A549 (cell line): ENCODE measurements at places on chromosomes 16 and 17.

- no peak for DNase-seq
Observed at GRCh38 chr17:66713533-66714042, 121.3 kb upstream of the CACNG5 start.

DNA sequence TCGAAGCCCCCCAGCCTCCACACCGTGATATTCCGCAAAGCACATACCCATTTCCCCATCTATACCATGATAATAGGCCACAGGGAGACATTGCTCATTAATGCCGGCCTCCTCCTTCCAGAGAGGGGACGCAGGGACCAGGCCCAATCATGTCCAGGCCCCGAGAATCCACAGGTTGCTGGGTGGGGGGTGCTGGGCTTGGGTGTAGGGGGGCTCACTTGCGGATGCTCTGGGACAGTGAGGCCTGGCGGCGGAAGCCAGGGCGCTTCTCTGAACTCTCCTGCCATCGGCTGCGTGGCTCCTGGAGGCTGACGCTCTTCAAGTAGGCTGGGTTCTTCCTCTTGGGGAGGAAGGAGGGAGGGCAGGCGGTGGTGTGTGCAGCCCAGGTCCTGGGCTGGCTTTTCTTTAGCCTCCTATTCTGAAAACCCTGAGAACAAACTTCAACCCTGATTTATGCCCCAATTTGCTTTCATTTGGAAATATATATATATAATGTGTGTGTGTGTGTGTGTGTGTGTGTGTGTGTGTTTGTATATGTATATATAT lies 12.2 kb downstream of the AANAT start:
- no peak for DNase-seq

DNA sequence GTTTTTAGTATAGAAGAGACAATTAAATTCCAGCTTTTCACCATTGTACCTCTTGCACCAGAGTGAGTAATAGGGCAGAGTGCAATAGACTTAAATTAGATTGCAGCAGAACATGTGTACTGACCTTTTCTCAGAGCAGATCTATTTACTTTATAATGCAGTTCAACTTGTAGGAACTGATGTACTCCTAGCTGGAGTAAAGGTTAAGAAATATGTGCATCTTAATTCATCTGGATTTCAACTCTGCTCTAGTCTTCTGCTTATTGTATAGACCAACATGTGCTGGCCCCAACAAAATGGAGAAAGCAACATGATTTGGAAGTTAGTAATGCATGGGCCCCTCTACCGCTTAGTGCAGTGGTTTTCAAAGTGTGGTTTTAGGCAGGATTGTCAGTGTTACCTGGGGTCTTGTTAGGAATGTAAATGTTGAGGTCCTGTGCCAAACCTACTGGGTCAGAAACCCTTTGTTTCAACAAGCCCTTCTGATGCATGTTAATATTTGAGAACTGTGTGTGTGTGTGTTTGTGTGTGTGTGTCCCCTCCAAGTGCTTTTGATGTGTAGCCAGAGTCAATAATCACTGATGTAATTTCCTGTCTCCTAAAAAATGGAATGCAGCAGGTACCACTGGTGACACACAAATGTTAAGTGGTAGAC lies 138.6 kb downstream of the TOX3 start:
- no peak for DNase-seq

DNA sequence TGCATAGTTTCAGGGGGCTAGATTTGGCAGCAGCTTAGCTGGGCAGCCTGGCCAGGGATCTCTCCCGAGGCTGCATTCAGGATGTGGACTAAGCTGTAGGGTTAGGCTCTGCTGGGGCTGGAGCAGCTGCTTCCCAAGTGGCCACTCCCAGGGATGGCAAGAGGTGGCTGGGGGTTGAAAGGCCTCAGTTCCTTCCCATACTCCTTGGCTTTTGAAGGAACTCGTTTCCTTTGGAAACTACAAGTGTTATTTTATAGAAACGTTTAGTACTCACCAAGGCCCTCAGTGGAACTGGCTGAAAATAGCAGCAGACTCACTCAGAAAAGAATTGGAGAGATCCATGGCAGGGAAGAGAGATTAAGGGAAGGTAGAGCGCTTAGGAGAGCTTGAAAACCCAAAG lies 76.4 kb downstream of the WWP2 start:
- no peak for DNase-seq

- no peak for DNase-seq
Observed at GRCh38 chr17:71023249-71024030, 854.1 kb downstream of the KCNJ2 start.

- DNase-seq = no peak
Observed at GRCh38 chr17:75315541-75316243, 26.5 kb upstream of the SLC25A19 start.

GRCh38 chr17:51500454-51500853 lies 240.1 kb downstream of the UTP18 start:
- DNase-seq = no peak

- peak; percentile 78 for DNase-seq
Observed at GRCh38 chr16:23060458-23061320, 88.6 kb downstream of the USP31 start.

- DNase-seq = no peak
Observed at GRCh38 chr16:12087901-12088421, 111.4 kb downstream of the SNX29 start.

DNA sequence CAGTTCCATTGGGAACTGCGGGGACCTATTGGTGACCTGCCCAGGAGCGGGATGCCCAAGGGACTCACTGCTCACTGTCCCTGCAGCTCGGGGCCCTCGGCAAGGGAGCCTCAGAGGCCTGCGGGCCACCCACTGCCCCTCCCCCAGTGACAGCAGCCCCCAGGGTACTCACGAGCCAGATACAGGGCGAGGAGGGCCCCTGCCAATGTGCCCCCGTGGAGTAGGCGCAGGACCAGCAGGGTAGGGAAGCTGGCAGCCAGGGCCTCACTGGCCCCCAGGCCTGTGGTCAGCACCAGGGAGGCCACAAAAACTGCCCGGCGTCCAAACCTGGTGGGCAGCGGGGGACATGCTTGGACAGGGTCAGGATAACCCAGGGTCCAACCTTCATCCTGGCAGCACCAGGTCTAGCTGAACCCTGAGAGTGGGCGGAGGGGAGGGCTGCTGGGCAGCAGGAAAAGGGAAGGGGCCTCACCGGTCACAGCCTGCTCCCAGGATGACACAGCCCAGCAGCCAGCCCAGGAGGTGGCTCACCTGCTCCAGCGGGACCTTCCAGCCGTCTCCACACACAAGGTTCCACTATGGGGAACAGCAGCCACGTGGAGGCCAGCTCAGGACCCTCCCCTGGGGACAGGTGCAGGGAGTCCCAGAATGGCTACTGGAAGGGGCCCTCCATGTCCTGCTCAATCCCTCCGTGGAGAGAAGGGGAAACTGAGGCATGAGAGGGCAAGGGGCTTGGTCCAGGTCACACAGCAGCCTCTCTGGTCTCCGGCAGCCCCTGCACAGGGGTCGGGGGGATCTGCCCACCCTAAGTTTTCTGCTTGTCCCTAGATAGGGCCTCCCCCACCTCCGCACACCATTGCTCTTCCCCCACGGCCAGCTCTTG lies 855 bp downstream of the SLC22A31 start:
- DNase-seq = no peak

DNA sequence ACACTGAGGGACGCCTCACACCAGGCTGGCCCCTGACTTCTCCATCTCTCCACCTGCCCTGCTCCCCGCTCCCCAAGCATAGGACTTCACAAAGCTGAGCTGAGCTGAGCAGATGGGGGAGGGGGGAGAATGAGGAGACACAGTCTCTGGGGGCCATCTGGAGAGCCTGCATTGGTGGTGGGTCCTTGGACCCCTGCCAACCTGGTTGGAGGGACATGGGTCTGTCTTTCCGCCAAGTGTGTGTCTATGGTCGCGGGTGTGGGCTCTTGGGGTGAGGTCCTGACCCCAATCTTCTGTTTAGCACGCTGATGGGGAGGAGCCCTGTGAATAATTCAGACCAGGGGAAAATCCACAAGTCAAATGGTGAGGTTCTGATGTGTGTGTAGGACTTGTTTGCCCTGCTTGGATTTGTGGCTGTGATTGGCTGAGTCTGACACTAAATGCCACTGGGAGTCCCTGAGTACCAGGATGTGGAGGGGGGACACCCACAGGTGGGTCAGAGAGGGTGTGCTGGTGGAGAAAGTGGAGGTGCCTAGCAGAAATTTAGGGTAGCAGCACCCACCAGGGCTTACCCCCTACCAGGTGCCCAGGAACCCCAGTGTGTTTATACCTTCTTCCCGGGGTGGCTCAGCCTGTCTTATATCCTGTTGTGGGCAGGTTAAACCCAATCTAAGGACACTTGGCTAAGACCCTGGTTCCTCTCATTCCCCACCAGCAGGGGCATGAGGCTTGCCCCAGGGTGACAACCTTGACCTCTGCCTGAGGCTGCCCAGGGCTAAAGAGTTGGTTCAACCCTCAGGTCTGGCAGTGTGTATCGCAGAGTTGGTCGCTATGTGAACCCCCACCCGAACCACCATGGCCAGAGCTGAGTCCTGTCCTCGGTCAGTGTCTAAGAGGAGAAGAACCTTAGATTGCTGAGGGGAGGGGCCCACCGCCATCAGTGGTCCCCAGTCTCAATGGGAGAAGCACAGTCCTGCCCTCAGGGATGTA lies 2.1 kb downstream of the FMNL1 start:
- DNase-seq = no peak

GRCh38 chr16:77790009-77790372 lies 1.6 kb downstream of the VAT1L start:
- DNase-seq = no peak

DNA sequence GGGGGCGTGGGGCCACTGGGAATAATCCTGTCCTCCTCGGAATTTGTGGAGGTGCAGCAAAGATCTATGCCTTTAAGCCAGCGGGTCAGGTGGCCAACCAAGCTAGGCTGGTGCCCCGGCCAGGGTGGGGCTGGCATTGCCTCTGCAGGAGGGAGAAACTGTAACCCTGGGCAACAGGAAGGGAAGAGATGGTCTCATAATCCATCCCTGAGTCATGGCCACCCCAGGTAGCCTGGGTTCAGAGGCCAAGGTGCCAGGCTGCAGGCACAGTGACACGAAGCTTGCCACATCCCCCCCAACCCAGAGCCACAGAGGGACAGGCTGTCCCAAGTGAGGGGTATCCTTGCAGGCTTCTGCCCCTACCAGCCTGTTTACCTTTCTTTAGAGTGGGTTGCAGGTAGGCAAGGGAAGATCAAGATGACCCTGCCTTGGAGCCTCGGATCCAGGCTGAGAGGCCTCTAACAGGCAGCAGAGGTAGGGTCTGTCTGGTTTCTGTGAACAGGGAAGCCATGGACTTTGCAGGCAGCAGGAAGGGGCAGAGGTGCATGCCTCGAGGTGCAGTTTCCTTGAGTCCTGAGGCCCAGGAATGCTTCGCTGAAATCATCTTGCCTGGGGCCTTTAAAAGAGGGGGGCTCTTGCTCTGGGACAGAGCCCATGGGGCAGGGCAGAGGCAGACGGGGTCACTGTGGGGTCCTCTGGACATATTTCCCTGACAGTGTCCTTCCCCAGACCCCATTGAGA lies 4.0 kb downstream of the LASP1 start:
- peak; percentile 66 for DNase-seq

GRCh38 chr16:23296994-23297393 lies 5.1 kb upstream of the SCNN1B start:
- DNase-seq = peak; percentile 57

DNA sequence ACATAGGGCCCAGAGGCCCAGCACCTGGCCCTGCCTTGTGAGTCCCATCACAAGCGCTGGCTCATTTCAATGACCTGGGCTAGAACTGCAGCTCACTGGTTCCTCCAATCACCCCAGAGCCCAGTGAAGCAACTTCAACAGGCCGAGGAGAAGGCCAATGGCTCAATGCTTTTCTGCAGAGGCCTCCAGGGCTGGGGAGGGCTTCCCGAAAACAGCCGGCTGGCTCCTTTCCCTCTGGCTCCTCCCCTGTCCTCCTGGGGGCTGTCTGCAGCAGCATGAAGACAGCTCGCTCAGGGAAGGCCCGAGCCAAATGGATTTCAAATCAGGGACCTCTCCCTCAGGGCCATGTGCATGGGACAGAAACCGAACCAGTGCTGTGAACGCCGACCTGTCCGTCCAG lies 121.6 kb downstream of the ZNF423 start:
- no peak for DNase-seq

DNA sequence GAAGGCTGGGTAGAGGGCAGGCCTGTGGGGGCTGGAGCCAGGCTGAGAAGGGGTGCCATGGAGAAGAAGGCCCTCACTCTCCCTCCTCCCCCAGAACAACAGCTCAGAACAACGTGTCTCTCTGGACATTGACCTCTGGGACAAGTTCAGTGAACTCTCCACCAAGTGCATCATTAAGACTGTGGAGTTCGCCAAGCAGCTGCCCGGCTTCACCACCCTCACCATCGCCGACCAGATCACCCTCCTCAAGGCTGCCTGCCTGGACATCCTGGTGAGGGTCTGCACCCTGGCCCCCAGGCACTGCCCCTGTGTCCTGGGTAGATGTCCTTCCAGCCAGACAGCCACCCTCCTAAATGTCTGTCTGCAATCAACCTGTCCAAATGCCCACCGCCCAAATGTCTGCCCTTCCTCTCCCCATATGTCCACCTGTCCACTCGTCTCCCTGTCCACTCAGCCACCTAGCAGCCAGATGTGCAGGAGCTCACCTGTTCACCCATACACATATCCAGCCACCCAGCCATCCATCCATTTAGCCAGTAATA lies 12.2 kb downstream of the GJD3 start:
- DNase-seq = no peak

- DNase-seq = no peak
Observed at GRCh38 chr17:36608794-36609497, 7.6 kb downstream of the MRM1 start.

GRCh38 chr17:68860941-68861340 lies 94.3 kb downstream of the ABCA8 start:
- DNase-seq = no peak

DNA sequence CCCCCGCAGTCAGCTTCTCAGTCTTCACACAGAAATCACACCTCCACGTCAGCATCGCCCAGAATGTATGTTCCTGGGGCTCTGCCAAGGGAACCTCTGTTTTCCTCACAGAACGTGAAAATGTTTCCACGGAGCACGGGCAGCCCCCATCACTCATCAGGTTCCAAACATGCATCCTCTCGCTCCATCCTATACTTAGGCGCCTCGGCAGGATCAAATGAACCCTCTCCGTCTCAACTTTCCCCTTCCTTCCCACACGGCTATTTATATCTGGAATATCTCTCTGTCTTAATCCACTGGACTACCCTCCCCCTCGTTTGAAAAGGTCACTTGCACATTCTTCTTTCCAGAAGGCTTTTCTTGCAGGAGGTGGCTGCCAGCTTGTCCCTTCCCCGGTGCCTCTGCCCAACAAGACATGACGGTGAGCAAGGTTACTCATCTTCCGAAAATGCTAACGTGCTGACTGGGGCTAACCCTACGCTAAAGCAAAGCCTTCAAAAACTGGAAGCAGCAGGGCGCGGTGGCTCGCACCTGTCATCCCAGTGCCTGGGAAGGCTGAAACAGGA lies 21.6 kb downstream of the NXN start:
- peak; percentile 63 for DNase-seq

DNA sequence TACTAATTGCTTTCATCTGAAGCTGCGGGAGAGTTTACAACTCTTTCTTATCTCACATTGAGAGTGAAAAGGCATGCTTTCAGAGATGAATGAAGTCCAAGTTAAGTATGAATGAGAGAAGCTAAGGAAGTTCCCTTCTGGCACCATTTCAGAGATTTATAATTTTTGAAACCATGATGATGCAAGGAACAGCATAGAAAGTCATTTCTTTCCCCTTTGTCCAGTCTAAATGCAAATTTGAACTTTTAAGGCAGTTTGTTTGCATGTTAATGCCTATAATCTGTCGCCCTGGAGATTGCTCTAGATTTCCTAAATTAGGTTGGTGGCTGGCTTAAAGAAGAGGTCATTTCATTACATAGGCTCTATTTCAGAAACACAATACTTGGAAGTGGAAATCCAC lies 594.8 kb upstream of the GOT2 start:
- DNase-seq = no peak
